ENCODE measurements at places on chromosomes 13 and 19.

DNA sequence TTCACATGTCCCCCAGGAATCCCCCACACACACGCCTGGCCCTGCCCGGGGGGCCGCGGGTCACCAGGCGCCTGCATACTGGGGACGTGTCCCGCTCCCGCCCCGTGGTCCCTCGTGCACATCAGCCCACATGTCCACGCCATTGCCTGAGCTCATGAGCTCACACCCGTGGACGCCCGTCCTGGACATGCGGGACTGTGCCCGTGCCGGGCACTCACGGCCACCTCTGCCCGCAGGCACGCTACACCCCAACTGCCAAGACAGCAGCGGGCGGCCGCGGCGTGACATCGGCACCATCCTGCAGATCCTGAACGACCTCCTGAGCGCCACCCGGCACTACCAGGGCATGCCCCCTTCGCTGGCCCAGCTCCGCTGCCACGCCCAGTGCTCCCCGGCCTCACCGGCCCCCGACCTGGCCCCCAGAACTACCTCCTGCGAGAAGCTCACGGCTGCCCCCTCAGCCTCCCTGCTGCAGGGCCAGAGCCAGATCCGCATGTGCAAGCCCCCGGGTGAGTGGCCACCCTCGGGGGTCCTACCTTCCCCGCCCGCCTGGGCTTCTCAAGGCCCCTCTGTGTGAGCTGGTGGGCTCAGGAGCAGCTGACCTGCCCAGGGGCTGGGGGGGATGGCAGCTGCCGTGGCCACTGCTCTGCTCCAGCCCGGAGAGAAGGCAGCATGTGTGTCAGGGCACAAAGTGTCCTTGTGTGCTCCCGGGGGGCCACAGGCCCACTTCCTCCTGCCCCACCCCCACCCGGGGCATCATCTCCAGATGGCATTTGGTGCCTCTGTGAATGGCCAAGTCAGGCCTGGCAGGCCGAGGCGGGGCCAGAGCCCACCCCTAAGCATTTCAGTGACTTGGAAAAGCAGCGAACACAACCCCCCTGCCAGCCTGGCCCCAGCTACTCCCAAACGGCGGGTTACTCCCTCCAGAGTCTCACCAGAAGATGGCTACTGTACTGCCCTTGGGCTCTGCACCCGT is 7.1 kb downstream of the MIDN start:
- no peak for DNase-seq

GRCh38 chr13:39684531-39685137 is 29.2 kb downstream of the COG6 start:
- DNase-seq, result no peak

DNA sequence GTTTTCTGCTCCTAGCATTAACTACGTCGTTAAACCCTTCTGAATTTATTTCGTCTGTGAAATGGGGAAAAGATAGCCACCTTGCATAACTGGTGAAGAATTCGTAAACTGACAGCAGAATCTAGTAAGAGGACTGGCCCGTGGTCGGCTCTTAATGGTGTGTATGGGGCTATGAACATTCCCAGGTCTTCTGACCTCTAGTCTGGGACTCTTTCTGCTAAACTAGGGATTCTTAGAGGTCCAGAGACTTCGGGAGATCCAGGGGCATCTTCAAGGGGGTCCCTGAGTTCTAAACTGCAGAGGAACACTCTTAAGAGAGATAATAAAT is 231.1 kb upstream of the SERP2 start:
- no peak for DNase-seq

GRCh38 chr19:7265963-7266362 is 28.3 kb downstream of the INSR start:
- DNase-seq, result no peak

DNA sequence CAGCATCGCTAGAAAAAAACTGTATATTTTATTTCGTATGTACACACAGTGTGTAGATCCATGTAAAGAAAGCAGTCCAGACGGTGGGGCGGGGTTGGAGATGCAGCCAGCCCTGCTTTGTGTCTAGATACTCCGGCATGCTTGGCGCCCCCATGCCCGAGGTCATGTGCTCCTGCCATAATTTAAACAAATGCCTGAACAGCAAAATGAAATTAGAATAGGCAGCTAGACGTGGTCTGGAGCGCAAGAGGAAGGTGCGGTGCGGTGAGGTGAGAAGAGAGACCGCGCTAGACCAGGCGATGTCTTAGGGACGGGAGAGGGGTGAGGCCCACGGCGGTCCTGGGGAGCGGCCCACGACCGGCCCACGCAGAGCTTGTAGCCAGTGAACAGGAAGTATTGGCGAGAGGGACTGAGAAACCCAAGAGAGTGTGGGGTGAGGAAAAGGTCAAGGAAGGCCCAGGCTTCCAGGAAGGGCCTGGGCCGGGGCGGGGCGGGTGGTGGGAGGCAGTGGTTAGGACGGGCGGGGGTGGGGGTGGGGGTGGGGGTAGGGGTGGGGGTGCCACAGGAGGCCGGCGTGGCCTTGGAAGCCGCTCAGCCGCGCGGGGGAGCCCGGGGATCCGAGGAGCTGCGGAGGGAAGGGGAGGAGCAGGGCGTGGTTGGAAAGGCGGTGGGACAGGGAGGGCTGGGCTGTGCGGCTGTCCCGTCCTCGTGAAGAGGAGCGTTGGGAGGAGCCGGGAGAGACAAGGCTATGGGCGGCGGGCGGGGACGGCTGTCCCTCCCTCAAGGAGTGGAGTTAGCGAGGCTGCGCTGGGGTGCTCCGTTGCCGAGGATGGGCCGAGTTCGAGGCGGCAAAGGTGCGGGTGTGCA is 254.7 kb upstream of the SGCG start:
- DNase-seq, result no peak

DNA sequence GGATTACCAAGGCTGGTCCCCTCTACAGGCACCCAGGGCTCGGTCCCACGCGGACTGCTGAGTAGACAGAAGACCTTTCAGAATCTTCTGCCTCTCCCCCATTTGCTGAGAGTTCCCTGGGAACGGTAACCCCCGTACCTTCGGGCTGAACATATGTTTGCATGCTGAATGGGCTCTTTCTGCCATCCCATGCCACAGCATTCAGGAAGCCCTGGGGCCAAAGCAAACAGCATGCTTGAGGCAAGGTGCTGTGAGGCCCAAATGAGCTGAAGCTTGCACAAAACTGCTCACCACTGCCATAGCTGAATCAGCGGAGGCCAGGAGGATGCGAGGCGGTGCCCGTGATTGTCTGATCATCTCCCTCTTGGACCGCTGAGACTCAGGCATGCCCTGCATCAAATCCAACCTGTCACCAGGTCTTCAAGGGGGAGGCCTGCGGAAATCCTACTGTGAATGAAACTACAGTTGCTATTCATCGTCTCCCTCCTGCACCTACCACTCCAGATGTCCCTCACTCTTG is 16.3 kb upstream of the C19orf12 start:
- no peak for DNase-seq

GRCh38 chr13:90443268-90443667 is 904.2 kb upstream of the MIR17HG start:
- DNase-seq, result no peak

- DNase-seq, result no peak
These were observed 19.8 kb downstream of the COL4A1 start for GRCh38 chr13:110286833-110287819.

DNA sequence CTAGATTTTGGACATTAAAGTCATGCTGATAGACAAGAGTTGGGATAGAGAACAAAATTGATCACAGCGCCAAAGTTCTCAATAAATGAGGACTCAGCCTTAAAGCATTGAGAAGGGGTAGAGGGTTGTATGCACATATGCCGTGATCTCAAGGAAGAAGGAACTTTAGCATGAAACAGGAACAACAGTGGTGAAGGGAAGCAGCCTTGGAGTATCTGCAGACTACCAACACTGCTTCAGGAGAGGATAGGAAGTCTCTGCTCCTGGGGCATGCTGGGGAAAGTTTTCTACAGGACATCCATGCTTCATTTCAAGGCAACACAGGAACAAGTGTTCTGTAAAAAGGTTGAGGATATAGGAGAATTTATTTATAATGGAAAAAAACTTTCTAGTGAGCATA is 111.9 kb upstream of the MLNR start:
- DNase-seq, result no peak

DNA sequence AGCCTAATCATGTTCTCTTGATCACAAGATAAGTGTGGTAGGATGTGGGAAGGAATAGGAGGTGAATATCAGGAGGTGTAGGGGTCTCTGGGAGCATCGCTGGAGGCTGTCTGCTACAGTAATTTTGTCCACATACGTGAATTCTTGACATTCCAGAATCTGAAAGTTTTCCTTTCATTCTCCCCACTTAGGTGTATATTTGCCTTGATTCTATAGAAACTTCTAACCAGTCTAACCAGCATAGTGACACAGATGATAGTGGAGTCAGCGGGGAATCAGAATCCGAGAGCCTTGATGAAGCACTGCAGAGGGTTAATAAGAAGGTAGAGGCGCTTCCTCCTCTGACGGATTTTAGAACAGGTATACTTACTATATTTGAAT is 106.4 kb downstream of the RNF17 start:
- DNase-seq, result no peak

GRCh38 chr19:45600340-45600885 is 1.6 kb downstream of the GPR4 start:
- no peak for DNase-seq

- DNase-seq, result no peak
These were observed 217.5 kb downstream of the TEX29 start for GRCh38 chr13:111537843-111538499.

- DNase-seq, result no peak
These were observed 11.8 kb upstream of the ERFL start for GRCh38 chr19:41939861-41940730.

DNA sequence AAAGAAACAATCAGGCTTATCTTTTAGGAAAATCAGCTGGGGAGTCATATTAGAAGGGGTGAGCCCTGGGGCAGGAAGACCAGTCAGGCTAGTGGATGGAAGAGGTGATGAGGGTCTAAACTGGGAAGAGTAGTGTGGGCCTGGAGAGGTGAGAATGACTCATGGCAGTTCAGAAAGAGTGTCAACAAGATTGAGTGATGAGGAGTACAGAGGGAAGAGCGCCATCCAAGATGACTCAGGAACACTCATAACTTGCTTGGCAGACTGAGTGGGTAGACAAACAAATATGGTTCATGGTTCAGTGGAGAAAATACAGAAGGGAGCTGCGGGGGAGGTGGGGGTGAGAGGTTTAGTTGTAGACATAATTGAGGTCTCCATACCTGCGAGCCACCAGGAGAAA is 17.3 kb upstream of the CLDN10 start:
- peak; percentile 23 for DNase-seq

- no peak for DNase-seq
These were observed 21.7 kb downstream of the ZBTB7A start for GRCh38 chr19:4044990-4045465.
